GOT3 (cell line): ENCODE measurements at places on chromosomes 12 and 14.

- no peak for DNase-seq
Observed at GRCh38 chr12:104457746-104458693, 1.3 kb downstream of the CHST11 start.

- DNase-seq = no peak
Observed at GRCh38 chr14:90850487-90850886, 34.3 kb upstream of the TTC7B start.

DNA sequence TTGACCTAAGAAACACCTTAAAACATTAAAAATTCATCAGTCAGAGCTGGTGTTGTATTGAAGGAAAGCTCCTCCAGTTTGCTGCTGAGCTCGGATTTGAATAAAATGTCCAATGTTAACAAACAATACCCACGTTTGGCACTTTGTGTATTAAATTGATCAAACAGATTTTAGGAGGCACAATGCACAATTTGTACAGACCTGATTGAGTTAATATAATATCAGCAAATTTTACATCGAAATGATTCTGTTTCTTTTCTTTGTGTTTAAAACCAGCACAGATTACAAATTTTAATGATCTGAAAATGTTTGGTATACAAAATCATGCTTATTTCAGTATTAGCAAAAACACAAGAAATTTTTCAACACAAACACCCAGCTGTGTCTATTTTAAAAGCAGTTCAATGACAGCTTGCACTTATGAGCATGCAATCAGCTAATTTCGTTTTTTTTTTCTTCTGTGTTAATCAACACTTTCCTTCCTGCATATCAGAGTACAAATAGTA, 2.8 kb upstream of the FOXG1 start:
- no peak for DNase-seq

- no peak for DNase-seq
Observed at GRCh38 chr14:21069388-21070082, 569 bp upstream of the ARHGEF40 start.

GRCh38 chr12:124524231-124524925, 43.0 kb downstream of the NCOR2 start:
- no peak for DNase-seq

- no peak for DNase-seq
Observed at GRCh38 chr12:45907955-45908354, 82.4 kb downstream of the SCAF11 start.

DNA sequence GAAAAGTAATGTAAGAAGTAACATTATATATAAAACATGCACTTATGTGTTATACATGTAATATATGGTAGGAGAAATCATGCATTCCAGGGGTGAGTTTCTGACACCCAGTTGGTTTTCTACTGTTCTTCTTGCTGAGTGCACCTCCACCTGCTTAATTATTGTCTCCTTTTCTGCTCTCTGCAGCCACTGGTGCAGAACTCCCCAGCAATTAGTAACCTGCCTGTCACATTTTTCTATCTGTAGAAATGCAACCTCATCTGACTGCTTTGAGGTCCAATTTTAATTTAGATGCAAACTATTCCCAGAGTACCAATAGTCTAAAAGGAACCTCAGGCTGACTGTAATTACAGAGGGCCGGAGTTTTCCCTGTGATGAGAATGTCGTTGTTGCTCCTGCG, 842.1 kb downstream of the AACS start:
- no peak for DNase-seq

GRCh38 chr12:117144599-117144998, 45.4 kb upstream of the TESC start:
- DNase-seq = no peak

GRCh38 chr14:35855876-35856481, 29.8 kb downstream of the BRMS1L start:
- no peak for DNase-seq

GRCh38 chr12:51441583-51441982, 17.0 kb downstream of the SLC4A8 start:
- no peak for DNase-seq

DNA sequence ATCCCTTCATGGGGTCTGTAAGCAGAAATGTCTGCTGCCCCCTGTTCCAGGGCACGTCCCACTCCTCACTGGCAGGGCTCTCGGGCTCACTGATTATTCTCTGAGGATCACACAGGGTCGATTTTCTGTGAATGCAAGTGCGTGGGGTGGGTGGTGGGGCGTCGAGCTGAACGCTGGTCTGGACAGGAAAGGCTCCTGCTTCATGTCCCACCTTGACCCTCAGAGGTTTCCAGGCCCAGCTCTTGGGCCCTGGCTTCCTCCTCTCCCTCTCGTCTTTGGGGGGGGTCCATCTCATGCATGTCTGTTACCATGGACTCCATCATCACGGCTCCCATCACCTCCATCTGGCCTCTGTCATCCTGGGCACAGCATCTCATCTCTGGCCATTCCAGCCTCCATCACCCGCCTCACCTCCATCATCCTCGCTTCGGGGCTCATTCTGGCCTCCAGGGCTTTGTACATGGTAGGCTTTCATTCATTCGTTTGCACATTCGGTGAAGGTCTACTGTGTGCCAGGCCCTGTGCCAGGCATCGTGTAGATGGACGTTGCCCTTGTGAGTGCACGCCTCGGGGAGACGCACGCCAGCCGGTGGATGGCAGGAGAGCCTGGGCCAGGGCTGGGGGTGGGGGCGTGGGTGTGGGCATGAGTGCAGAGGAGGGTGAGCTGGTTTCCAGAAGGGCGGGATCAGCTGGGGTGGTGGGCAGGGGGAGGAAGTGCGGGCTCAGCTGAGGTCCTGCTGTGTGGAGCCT, 34.7 kb downstream of the RTL1 start:
- DNase-seq = no peak
